NCI-H2081 (cell line): ENCODE measurements at places on chromosomes 1 and 21.

DNA sequence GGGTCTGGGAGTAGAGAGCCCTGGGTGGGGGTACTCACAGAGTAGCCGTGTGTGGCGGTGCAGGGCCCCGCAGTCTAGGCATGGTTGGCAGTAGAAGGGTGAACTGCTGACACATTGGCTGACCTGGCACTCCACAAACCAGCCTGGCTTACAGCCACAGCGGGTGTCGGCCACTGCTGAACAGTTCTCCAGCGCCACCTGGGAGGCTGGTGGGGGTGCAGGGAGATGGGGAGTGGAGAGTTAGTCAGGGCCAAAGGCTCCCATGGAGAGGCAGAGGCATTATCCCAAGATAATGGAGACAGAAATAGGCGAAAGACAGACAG, 1.5 kb downstream of the TNFRSF25 start:
- DNase-seq: peak; percentile 43

DNA sequence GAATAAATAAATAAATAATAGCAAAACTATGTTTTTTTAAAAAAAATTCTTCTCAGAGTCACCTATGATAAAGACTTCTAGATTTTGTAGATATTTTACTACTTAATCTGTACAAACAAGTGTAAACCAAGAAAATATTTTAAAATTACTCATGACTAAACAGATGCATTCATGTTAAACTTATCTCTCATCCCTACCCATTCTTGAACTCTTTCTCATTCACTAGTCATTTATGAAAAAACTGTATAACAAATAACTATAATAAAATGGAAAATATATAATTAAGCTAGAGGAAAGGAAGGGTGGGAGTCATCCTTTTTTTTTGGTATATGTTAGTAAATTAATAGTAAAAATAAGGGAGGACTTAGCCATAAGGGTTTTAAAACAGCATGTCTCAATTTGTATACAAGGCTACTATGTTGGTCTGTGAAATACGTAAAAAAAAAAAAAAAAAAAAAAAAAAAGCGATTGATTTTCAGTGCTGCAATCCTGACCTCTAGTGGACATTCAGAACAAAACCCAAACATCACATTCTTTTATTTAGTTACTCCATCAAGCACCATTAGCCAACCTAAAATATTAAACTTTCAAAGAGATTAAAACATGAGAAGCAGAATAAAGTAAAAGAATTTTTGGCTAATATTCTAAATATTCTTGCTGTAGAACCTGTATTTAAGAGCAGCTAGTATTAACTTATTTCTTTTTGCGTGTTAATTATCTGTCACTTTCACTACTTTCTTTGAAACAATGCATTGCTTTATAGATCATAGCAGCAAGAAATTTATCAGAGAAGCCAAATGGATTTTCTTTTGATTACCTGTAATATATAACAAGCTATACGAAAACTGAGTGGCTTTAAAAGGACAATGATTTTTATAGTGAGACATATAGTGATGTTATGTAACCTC, 255.8 kb upstream of the CACYBP start:
- peak; percentile 40 for DNase-seq

- DNase-seq: no peak
Measured at GRCh38 chr1:205933671-205934618, 9.3 kb downstream of the SLC26A9 start.

DNA sequence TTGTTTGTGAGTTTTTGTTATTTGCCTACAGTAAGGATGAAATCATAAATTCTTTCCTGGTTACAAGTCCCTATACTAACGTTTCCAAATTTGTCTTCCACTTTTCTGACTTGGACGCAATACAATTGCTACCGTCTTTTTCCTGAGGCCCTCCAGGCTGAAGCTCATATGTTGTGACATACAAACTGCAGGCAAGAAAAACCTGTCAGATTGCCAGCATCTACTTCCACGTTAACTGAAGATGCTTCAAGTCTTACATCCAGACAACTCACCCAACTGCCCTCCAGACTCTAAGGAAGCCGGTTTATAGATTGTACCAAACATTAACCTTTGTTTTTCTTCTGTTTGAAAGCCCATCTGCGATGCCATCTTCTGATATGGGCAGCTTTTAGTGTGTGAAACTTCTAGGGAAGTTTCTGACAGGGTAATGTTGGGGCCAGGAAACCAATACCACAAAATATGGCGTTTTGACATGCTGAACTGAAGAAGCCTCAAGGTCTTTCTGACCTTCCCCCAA, 21.4 kb upstream of the RNF11 start:
- DNase-seq: no peak

- DNase-seq: no peak
Measured at GRCh38 chr1:29330856-29331255, 94.5 kb downstream of the PTPRU start.

DNA sequence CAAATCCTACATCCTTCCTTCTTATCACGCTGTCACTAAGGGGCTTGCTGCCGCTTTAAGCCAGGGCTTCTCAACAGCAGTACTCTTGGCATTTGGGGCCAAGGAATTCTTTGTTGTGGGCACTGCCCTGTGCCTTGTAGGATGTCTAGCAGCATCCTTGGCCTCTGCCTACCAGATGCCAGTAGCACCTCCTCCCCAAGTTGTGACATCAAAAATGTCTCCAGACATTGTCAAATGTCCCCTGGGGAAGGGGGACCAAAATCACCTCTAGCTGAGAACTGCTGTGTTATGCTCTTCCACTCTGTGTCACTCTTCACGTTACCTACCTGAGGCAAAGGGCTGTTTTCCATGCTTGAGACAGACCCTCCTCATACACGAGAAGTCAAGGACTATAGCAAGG, 400.3 kb upstream of the POU3F1 start:
- no peak for DNase-seq

- DNase-seq: no peak
Measured at GRCh38 chr1:116504308-116505156, 66.3 kb downstream of the CD58 start.

DNA sequence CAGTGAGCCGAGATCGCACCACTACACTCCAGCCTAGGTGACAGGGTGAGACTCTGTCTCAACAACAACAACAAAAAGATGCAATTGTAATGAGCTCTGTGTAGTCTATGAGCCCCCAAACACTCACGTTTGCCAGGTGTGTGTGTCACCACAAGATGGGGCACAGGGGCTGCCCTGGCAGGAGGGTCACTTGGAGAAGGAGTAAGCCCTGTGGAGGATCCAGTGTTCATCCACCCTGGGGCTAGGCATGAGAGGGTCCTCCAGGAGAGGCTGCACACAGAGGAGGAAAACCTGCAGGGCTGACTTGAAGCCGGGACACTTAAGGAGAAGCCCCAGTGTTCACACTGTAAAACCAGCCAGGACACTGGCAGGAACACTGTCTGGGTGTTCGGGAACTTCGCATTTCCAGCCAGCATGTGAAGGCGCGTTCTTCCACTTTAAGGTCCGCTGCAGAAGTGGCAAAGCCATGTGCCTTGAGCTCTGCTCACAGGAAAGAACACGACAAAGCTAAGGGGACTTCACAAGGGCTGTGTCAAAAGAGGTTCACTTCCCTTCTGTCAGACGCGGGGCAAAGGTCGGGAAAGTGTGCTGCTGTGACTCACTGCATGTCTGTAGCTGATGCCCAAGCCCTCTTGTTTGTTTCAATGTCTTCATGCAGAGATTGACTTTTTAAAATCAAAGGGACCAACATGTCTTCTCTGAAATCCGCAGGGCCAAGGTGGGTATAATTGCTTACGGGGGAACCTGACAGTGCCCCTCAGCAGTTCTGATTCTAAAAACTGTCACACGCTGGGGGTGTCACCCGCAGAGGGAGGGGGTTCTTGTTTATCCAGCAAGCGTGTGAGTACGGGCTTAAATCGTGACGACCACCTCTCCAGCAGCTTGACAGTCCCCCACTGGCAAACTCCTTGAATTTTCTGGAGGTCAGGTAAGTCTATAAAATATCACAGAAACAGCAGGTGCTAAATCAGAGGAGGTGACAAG, 102.8 kb downstream of the RIPK4 start:
- no peak for DNase-seq

DNA sequence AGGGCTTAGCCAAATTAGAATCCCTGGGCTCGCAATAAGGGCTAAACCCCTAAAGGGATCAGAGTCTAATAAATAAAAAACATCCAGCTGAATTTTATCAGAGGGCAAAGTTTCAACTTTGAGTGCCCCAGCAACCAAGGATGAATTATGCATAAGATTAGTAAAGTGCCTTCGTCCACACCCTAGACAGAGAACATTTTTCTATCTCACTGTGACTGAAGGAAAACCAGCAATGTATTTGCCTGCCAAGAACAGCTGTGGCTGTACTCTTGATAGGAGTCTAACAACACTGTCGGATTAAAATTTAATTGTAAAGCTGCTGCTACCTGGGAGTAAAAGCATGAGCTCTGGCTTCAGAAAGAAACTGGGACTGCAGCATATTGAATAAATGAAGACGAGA, 23.3 kb downstream of the WNT2B start:
- no peak for DNase-seq

GRCh38 chr1:113913887-113914664, 8.9 kb downstream of the DCLRE1B start:
- no peak for DNase-seq

GRCh38 chr1:205319081-205320018, 2.2 kb downstream of the NUAK2 start:
- DNase-seq: peak; percentile 88

GRCh38 chr1:76939050-76939816, 72.0 kb downstream of the ST6GALNAC5 start:
- no peak for DNase-seq

- DNase-seq: no peak
Measured at GRCh38 chr1:31515056-31515775, 61.1 kb upstream of the TINAGL1 start.

DNA sequence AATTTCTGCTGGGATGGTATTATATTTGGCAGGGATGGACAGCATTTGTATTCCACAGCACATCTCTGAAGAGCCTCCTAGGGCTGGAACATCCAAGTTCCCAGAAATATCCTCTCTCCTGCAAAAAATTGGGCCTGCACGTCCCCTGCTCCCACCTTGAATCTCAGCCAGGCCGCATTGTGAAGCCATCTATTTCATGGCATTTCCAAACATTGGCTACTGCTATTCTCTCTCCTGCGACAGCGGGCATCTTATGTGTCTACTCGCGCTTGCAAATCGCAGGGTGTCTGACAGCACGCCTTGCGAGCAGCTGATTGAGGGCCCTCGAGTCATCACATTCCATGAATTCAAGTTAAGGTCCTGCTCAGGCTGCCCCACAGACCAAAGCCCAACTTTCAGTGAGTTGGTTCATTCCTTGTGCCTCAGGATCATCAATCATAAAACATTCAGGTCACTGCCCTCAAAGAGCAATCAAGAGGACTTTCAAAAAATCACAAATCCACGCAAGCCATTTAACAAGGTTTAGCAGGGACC, 15.8 kb downstream of the RGS8 start:
- DNase-seq: no peak

DNA sequence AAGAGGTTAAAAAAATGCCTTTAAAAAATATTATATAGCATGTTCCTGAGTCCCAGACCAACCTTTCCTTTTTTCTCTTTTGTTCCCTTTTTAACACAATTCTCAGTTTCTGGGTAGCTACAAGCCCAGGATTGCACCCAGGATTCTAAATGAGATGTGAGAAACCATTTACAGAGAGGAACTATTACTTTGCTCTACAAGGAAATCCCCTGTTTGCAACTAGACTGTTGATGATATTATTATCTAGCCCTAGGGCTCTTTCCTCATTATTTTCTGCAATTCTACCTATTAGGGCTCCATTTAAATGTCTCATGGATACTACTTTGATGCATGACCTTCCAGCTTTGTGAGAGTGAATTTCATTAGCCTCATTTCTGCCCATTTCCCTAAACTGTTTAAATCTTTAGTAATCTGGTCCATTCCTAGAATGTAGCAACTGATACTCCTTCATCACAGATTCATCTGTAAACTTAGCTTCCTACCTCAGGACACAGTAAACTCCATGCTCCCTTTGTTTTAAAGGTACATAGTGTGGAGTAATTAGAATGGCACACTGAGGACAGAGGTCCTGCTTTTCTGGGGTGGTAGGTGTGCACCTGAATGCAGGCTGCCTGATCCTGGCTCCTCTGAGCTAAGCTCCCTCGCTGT, 7.1 kb upstream of the KIF14 start:
- DNase-seq: no peak

- DNase-seq: no peak
Measured at GRCh38 chr1:30761381-30762151, 4.0 kb upstream of the LAPTM5 start.

GRCh38 chr1:169108863-169109560, 2.5 kb downstream of the ATP1B1 start:
- DNase-seq: peak; percentile 76

DNA sequence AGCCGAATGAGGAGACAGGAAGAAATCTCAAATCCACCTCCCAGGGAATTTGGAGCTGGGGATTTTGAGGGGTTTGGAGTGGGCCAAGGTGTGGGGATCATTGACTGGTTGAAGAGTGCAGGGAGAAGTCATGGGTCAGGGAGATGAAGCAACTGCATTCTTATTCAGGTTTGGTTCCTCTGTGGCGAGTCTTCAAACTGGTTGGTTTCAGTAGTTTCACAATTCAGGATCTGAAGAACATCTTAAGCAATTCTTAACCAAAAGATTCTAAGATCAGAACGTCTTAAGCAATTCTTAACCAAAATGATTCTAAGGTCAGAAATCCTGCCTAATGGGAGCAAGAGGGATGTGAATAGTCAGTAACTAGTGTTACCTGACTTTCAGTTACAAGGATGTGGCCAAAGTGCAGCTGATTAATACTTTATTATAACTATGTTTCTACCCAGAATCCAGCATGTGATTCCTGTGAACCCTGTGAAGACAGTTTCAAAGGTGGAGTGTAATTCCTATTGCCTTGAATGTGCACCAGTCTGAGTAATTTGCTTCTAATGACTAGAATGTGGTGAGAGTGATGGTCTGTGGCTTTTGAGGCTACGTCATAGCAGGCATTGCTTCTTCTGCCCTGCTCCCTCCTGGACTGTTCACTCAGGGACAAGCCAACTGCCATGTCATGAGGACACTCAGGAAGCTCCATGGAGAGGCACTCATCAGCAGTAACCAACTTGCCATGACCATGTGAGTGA, 61.2 kb downstream of the OLFML3 start:
- no peak for DNase-seq

DNA sequence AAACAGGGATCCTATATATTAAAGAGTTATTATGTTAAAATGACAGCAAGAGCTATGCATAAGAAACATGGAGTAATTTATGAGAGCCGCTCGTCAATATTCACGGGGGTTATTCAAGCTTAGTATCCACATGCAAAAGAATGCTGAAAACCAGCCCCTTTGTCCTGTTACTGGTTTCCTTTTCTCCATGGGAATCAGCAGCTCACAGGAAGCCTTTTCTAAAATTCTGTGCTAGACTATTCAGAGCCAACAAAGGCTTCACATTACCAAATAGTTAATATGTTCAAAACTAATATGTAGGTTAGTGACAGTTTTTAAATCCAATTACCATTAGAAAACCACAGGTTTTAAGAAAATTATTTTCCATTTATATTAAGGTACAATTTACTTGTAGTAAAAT, 225.6 kb upstream of the MAP1LC3C start:
- no peak for DNase-seq
